Stimulated activated CD4-positive, alpha-beta T cell treated with anti-CD3 and anti-CD28 coated beads, Interleukin-15, amount 100 ng/mL, for 1 hour (primary cell): ENCODE measurements at places on chromosomes 16 and 17.

- DNase-seq = no peak
Observed at GRCh38 chr16:48524348-48525200, 85.4 kb downstream of the N4BP1 start.

DNA sequence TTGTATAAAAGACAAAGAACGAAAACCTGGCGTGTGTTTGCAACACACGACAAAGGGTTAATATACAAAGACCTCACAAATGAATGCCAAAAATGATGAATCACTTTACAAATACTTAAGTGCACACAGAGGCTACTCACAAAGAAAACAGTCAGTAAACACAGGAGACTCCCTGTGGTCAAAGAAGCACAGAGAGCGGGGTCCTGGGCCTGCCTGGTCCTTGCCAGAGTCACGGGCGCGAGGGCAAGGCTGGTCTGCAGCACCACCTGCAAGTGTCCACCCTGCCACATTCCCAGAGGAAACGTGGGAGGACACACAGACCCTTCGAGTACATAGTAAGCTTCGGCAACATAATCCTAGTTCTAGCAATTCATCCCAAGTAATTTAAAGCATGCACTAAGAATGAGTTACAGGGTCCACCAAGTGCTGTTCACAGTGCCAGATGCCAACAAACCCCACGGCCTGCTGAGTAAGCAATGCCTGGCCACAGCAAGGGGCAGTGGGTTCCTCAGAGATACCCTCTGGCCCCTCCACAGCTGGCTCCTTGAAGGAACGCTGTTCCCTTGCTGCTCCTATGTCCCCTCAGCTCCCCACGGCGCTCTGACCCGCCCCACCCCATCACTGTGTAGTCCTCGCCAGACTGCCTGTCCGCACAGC lies 24.6 kb upstream of the FAAP100 start:
- no peak for DNase-seq

DNA sequence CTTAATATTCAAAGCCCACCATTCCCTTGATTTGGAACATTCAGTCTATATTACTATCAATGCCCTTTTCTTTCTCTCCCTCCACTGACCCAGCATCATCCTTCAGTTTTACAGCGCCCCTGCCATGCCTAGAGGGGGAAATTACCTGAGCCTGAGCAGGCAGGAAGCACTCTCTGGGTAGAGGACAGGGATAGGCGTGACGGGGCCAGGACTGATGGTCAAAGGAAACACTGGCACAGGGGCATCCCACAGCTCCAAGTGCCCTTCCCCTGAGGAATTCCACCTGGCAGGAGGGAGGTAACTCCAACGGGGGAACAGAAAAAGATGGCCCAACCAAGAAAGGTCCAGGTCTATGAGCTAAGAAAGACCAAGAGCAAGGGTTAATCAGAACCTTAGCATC lies 10.0 kb downstream of the CTC1 start:
- no peak for DNase-seq

DNA sequence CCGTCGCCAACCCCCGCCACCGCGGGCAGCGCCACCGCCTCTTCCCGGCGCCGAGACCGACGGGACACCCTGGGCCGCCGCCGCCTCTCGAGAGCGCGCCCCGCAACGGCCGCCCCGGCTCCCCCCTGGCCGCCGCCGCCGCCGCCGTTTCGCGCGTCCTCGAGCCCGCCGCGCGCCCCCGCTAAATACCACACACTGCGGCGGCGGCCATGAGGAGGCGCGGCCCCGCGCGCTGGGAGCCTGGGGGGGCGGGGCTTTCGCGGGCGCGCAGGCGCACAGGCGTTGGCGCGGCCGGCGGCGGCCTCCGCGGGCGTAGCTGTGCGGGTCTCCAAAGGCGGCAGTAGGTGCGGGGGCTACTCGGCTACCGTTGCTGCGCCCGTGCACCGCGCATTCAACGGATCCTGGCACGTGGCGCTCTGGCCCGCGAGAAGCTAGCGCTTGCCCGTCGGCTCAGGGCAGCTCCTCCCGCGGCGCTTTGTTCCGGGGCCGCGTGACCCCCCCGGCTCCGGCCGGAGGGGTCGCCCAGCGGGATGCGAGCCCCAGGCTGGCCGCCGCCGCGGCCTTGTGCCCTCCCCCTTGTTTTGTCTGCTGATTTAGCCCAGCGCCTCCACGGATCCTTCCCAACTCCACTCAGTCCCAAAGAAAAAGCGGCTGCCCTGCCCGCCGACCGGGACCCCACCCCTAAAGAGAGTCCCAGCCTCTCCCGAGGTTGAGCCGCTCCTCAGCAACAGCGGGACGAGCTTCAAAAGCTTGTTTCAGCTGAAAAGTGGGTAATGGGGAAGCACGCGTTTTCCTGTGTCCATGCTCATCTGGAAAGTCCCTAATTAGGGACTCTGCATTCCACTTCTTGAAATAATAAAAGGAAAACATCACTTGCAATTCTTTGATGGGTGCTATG lies at the start of gene SIAH1:
SIAH1 (minus strand) TSS at position 161 of the 898 bp plus-strand sequence. CDS start 22,985 bp downstream, outside the sequence.
- peak; percentile 85 for DNase-seq

- DNase-seq = no peak
Observed at GRCh38 chr17:68019336-68019674, 16.2 kb upstream of the KPNA2 start.

GRCh38 chr16:66924527-66925321 lies 611 bp downstream of the RRAD start:
- no peak for DNase-seq

DNA sequence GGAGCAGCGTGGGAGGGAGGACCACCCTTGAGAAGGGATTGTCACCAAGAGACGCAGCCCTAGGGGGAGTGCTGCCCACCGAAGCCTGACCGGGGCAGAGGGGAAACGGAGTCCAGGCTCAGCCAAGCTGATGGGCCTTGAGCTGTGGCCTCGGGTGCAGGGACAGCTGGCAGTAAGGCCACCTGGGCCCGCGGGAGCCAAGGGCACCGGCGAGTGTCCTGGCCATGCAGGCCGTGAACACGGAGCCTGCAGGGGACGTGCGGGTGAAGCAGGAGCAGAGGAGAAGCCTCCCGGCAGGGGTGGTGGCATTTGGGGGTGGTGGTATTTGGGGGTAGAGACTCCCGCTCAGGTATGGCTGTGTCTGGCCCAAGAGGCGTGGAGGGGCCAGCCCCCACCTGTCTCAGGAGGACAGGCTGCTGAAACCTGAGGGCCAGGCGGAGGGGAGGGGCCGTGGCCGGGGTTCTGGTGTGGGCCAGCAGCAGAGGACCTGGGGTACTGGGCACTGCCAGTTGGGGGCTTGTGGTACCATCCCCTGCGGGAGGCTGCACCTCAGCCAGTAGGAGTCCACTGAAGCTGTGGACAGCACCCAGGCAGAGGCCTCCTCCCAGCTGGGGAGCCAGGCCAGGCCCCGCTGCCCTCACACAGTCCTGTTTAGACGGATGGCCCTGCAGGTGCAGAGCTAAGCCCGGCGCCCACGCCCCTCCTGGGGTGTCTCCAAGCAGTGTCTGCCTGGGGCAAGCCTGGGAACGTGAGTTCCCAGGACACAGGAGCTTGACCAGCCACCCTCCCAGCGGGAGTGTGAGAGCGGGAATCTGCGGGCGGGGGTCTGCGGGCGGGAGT lies 4.5 kb downstream of the GNPTG start:
- no peak for DNase-seq

DNA sequence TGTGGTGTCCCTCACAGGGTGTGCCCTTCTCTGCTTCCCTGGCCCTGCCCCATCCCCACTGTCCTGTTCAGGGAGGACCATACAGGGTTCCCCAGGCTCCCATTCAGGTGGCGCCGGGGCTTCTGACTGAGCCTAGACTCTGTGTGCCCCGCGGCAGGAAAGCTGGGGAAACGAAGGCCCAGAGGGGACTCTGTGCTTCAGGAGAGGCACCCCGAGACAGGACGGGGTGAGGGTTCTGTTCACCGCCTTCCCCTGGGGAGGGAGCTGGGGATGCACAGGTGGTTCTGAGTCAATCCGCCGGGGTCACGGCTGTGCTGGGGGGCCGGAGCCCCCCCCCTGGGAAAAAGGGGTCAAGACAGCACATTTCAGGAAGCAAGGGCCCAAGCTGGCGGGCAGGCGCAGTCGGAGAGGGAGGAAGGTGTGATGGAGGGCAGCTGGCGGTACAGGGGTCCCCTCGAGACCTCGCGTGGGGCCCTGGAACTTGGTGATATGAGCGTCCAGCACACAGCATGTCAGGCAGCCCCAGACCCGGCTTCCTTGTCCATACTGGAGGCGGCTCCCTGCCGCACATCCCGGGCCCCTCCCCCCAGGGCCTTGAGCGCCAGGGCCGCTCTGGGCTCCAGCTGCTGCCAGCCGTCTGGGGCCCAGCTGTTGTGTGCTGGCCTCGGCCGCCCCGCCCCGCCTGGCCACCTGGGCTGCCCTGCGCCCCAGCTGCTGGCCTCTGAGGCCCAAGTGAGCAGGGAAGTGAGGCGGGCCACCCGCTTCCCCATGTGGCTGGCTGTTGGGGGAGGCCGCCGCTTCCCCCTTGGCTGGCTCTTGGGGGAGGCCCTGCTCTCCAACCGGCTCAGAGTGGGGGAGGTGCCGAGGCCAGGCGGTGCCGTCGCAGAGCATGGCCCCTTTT lies 5.6 kb upstream of the NOTUM start:
- no peak for DNase-seq

DNA sequence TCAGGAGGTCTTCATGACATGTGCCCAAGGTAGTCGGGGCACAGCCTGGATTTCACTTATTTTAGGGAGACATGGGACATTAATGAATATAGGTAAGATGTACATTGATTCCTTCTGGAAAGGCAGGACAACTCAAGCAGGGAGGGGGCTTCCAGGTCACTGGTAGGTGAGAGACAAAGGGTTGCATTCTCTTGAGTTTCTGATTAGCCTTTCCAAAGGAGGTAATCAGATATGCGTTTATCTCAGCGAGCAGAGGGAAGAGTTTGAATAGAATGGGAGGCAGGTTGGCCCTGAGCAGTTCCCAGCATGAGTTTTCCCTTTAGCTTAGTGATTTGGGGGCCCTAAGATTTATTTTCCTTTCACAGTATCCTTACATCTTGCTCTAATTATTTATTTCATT lies 443.8 kb upstream of the EEF2KMT start:
- no peak for DNase-seq

- DNase-seq = no peak
Observed at GRCh38 chr17:47959825-47960655, 2.4 kb upstream of the PRR15L start.

- DNase-seq = no peak
Observed at GRCh38 chr16:23145186-23145585, 4.1 kb downstream of the USP31 start.

GRCh38 chr17:30567231-30568116 lies 90.3 kb downstream of the GOSR1 start:
- no peak for DNase-seq

GRCh38 chr17:66850692-66851091 lies 15.8 kb downstream of the CACNG5 start:
- DNase-seq = no peak

- no peak for DNase-seq
Observed at GRCh38 chr17:681738-682529, 32.7 kb downstream of the VPS53 start.

GRCh38 chr17:66494023-66494803 lies 191.8 kb downstream of the PRKCA start:
- DNase-seq = no peak

- DNase-seq = no peak
Observed at GRCh38 chr16:77970371-77970770, 52.0 kb upstream of the CLEC3A start.

DNA sequence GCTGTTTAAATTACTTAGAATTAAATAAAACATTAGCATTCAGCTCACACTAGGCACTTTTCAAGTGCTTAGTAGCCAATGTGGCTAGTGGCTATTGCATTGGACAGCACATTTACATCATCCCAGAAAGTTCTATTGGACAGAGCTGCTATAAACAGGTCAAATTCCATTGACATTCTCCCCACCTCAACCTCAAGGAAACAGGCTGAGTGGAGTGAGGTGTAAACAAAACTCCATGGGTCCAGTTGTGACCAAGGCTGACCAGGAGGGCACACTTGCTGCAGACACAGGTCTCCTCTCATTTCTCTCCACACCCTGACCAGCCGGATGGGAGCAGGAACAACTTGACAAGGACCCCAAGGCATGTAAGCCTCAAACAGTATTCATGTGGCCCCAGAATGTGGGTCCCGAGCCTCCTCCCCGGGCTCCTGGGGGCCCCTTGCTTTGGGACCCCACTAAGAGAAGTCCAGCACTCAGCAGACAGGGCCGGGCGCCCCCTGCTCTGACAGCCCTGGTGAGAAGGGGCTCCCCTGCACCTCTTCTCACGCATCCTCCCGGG lies 488 bp downstream of the C17orf113 start:
- no peak for DNase-seq

DNA sequence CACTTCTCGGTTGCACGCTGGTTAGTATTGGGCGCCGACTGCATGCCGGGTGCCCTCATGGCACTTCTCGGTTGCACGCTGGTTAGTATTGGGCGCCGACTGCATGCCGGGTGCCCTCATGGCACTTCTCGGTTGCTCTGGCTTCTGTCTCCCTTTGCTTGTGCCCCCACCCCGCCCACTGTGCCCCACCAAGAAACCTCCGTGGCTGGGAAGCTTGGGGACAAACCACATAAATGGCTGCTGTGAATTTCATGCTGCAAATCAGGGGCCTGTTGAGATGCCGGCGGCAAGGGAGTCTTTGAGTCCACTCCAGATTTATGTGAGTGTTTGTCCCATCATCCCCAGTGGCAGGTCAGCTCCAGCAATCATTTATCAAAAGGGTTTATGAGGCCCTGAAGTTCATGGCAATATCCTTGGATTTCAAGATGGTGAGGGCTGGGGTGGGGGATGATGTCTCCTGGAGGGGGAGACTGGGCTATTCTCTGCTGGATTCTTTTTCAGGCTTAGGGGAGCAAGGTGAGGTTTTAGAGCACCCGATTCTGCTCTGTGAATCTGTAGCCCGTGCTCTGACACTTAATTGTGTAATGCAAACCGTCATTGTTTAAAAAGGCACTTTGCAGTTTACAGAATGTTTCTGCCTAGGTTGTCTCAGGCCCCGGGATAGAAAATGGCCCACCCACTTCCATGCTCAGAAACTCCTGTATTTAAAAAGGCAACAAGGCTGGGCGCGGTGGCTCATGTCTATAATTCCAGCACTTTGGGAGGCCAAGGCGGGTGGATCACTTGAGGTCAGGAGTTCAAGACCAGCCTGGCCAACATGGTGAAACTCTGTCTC lies 51.2 kb upstream of the CIBAR2 start:
- no peak for DNase-seq

DNA sequence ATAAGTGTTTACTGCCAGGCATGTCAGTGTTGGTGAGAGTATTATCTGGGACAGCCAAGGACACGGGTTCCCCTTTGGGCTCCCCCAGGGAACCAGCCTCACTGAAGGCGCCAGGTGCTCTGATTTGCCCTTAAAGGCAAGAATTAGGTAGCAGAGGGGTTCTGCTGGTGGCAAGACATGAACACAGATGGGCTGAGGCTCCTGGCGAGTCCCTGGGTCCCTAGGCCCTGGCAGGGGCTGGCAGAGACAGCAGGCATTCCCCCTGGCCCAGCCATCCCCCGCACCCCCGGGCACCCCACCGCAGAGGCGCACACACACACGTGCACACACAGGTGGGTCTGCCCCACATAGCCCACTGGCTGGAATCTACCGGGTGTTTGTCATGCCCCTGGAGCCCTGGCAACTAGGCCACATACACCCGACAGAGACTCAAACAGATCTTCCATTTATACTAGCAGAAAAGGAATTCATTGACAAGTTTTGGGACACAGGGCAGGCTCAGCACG lies 153.3 kb downstream of the C16orf78 start:
- no peak for DNase-seq
